ENCODE measurements at places on chromosomes 13 and 19. TPM values are rescaled to one million over a fixed set of nuclear protein-coding genes. Genes with fewer than 3 reads are reported as not detected.

DNA sequence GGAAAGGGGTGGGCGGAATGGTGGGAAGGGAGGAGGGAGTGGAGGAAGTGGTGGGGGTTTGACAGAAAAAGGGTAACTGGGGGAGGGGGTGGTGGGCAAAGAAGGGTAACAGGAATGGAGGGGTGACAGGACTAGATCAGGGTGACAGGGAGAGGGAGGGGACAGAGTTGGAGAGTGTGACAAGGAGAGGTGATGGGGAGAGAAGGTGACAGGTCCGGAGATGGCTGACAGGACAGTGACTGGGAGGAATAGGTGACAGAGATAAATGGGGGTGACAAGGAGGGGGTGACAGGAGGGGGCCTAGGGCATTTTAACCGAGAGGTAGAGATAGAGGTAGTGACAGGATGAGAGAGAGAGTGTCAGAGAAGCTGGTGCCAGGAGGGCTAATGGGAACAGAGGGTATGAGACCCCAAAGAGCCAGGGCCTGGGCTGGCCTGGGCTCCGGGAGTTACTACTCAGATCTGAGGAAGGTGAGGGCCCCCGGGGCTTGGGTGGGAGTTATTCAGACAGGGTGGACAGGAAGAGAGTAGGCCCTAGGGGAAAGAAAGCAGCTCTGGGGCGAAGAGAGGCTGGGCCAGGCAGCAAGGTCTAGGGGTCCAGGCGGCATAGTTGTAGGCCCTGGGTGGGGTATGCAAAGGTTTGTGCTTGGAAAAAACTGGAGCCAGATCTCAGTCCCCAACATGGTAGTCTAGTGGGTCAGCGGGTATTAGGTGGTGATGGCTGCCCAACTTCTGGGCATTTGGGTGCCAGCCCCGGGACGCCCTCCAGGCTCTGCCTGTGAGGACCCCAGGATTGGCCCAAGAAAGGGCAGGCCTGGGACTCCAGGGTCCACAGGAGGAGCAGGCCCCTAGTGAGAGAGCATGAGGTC is 660 bp downstream of the CIC start:
- H3K27ac ChIP-seq: peak overlapping the region; percentile 98
- H3K36me3 ChIP-seq: peaks cover 4% of the 10 kb centered on the region
- peaks cover 32% of the 10 kb centered on the region for H3K4me1 ChIP-seq
- H3K4me3 ChIP-seq: peak overlapping the region; percentile 81

GRCh38 chr13:63586467-63586866 is 2170.8 kb upstream of the PCDH20 start:
- DNase-seq: no peak
- no peaks in the 10 kb centered on the region for H3K27me3 ChIP-seq
- H3K36me3 ChIP-seq: no peaks in the 10 kb centered on the region
- no peaks in the 10 kb centered on the region for H3K4me1 ChIP-seq
- H3K27ac ChIP-seq: no peak overlapping the region
- no peak overlapping the region for H3K4me3 ChIP-seq

DNA sequence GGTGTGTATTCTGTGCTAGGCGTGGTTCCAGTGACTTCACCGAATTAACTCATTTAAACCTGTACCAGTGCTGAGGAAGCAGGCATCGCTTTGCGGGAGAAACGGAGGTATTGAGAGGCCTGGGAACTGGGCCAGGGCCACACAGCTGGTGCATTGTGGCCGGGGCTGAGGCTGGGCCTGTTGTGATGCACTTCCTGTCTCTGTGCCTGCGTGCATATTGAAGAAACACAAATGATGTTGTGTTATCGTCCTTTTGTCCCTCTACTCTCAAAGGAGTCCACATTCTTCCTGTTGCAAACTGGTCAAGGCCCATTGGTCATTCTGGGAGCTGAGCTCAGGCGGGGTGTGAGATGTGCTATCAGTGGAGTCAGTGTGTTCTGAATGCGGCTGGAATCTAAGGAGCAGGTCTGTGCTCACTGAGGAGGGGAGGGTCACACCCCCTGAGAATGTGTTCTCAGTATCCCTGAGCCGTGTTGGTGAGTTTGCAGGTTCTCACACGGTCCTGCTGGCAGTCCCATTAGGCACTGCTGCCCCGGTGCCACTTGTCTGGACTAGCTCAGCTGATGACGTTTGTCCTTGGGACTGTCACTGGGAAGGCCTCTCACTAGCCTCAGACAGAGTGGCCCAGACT is 62.1 kb downstream of the ARHGEF7 start:
- peaks cover 87% of the 10 kb centered on the region for H3K4me1 ChIP-seq
- no peaks in the 10 kb centered on the region for H3K27me3 ChIP-seq
- no peaks in the 10 kb centered on the region for H3K36me3 ChIP-seq
- peak overlapping the region; percentile 3 for H3K4me3 ChIP-seq
- peak overlapping the region; percentile 77 for H3K27ac ChIP-seq
- DNase-seq: peak; percentile 65

- no peak overlapping the region for H3K4me3 ChIP-seq
- no peak for DNase-seq
- no peak overlapping the region for H3K27ac ChIP-seq
- no peaks in the 10 kb centered on the region for H3K4me1 ChIP-seq
- H3K36me3 ChIP-seq: no peaks in the 10 kb centered on the region
Observed at GRCh38 chr13:74336546-74336945, 202.3 kb upstream of the KLF12 start.

DNA sequence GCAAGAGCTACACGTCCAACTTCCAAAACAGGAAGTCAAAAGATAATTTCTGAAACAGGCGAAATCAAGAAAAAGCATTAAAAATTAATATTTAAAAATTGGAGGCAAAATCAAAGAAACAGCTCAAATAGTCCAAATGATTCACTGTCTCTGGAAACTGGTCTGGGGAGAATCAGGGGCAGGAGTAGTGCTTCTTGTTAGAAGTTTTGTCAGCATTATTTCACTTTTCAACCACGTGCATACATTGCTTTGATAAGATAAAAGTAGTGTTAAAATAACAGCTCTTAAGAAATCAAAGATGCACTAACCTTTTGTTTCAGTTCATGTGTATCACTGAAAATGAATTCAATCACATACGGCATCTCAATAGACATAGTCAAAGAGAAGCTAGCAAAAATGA is 53.8 kb downstream of the PARP4 start:
- H3K4me1 ChIP-seq: no peaks in the 10 kb centered on the region
- peaks cover 50% of the 10 kb centered on the region for H3K36me3 ChIP-seq
- no peak overlapping the region for H3K4me3 ChIP-seq
- DNase-seq: no peak

GRCh38 chr13:102799426-102800144 is 666 bp downstream of the BIVM start:
- H3K4me3 ChIP-seq: peak overlapping the region; percentile 90
- no peaks in the 10 kb centered on the region for H3K27me3 ChIP-seq
- H3K27ac ChIP-seq: peak overlapping the region; percentile 96
- H3K36me3 ChIP-seq: no peaks in the 10 kb centered on the region

DNA sequence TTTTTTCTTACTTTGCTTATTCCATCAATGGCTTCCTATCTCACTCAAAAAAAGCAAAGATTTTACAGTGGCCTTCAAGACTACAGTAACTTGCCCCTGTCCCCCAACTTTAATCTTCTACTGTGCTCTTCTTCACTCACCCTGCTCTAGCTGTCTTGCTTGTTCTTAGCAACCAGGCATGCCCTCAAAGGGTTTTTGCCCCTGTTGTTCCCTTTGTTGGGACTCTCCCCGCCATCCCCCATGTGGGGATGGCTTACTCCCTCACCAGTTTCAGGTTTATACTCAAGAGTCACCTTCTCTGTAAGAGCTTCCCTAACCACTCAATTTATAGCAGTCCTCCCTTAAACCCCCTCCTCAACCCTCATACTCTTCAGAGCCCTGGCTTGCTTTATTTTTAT is 5.4 kb downstream of the MTMR6 start:
- no peak overlapping the region for H3K4me3 ChIP-seq
- no peak for DNase-seq
- peaks cover 8% of the 10 kb centered on the region for H3K4me1 ChIP-seq
- H3K27ac ChIP-seq: no peak overlapping the region

DNA sequence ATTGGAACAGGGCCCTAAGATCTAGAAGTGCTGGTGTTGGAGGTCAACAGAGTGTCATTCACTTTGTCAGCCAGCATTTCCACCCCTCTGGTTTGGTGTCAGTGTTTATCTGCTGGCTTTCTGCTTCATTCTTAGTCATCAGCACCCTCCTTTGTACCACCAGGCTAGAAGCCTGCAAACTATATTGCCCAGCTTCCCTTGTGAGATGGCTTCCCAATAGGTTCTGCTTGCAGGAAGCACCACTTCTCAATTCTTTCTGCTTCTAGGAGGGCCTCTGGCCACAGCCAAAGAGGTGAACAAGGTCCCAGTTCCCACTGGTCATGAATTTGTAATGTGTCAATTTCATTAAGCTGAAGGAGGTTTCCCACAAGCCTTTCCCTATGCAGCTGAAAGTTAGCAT is 36.4 kb upstream of the CALM3 start:
- no peaks in the 10 kb centered on the region for H3K36me3 ChIP-seq
- H3K27ac ChIP-seq: no peak overlapping the region
- no peak for DNase-seq
- no peak overlapping the region for H3K4me3 ChIP-seq
- H3K27me3 ChIP-seq: no peaks in the 10 kb centered on the region

DNA sequence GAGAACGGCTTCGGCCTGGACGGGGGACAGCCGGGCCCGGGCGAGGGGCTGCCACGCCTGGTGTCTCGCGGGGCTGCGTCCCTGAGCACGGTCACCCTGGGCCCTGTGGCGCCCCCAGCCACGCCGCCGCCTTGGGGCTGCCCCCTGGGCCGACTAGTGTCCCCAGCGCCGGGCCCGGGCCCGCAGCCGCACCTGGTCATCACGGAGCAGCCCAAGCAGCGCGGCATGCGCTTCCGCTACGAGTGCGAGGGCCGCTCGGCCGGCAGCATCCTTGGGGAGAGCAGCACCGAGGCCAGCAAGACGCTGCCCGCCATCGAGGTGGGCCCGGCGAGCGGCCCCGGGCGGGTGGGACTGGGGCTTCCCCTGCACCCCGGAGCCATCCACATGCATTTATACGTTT is 10.7 kb downstream of the RELB start:
- H3K4me1 ChIP-seq: no peaks in the 10 kb centered on the region
- no peak overlapping the region for H3K4me3 ChIP-seq
- no peak overlapping the region for H3K27ac ChIP-seq
- peaks cover 4% of the 10 kb centered on the region for H3K36me3 ChIP-seq

DNA sequence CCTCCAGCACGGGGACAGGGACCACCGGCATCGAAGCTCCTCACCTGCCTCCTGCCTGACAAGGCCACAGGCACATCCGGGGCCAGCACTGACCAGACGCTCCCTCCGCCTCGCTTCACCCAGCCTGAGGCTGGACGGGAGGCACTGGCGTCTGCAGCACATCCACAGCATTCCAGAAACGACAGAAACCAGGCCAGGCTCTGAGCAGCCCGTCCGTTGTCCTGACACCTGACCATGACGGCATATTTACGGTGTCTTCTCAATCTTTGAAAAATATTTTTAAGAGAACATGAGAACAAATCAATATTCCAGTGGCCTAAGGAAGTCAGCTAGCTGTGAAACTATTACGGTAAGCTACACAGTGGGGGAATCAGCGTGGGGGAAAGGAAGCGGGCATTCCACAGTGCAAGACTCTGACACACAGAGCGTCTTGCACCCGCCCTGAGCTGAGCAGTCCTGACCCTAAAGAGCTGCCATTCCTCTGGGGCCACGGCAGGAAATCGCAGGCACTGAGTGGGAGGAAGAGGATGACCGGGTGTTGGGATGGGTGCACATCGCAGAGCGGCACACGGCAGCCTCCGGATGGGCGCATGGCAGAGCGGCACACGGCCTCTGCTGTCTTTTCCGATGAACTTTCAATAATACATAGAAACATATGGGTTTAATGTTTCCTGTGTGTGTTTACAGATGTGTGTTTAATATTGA is 26.8 kb downstream of the RASA3 start:
- peak overlapping the region; percentile 50 for H3K27ac ChIP-seq
- peaks cover 62% of the 10 kb centered on the region for H3K4me1 ChIP-seq
- H3K4me3 ChIP-seq: no peak overlapping the region
- H3K27me3 ChIP-seq: no peaks in the 10 kb centered on the region
- DNase-seq: peak; percentile 14

DNA sequence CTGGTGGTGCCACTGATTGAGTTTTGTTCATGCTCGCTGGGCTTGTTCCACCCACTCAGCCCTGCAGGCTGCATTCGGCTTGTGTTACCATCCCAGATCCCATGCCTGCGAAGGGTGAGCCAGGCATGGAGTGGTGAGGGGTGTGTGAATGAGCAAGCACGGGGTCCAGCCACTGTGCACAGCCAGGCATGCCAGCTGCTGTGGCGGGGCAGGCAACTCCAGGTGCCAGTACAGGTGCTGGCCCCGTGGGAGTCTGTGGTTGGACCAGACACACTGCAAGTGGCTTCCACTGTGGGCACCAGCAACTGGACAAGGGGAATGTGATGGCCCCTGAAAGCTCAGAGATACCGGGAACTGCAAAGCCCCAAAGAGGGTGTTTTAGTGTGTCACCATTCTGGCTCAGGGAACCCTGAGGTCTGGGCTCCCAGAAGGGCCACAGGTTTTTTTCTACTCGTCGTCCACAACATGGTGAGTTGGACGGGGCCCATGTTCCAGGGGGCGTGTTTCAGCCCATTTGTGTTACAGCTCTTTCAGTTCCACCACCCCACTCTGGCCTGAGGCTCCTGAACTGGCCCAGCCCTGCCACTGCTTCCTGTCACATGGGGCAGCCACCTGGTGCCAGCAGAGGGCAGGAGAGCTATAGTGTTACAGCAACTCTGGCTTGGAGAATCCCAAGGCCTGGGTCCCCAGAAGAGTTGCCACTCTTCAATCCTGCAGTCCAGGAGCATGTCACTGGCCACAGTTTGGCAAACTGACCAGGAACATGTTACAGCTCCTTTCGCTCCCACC is 217.0 kb upstream of the OBI1 start:
- DNase-seq: no peak
- no peaks in the 10 kb centered on the region for H3K4me1 ChIP-seq
- no peaks in the 10 kb centered on the region for H3K27me3 ChIP-seq

DNA sequence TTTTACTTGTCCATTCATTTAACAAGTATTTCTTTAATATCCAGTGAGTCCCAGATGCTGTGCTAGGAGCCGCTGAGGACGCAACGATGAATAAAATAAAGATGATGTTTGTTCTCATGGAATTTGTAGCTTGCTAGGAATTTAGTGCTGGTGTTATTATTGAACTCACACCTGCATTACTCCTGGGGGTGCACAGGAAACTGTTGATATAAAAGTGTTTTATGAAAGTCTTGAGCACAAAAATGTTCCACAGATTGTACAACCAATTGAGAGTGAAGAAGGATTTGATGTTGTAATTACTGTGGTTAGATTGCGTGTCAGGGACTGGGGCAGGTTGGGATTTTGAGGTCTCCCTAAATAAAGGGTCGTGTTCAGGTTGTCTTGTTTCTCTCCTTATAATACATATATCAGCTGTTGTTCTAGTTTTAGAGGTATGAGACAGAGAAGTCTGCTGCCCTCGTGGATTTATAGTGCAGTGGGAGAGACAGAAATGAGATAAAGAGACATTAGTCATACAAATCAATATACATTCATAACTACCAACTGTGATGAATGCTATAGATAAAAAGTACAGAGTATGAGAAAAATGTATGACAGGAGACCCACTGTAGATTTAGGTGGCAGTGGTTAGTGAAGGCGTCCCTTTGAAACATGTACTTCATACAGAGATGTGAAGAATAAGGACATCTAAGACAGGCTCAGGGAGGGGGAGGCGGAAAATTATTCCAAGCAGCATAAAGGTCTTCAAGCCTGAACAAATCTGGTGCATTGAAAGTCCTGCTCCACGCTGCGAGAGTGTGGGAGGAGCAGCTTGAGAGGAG is 11.3 kb downstream of the CACNG6 start:
- no peak overlapping the region for H3K4me3 ChIP-seq
- no peaks in the 10 kb centered on the region for H3K27me3 ChIP-seq
- peaks cover 4% of the 10 kb centered on the region for H3K36me3 ChIP-seq
- H3K27ac ChIP-seq: no peak overlapping the region
- no peaks in the 10 kb centered on the region for H3K4me1 ChIP-seq

Gene RFXAP
- polyA plus RNA-seq: 1.7 TPM

Gene SYCN
- not detected for polyA plus RNA-seq

Gene FCHO1
- polyA plus RNA-seq: not detected

Gene ZNF274
- polyA plus RNA-seq: 13.9 TPM

Gene FGF9
- polyA plus RNA-seq: 1.00 TPM

All from psoas muscle (tissue), 8 donors.